ENCODE measurements at places on chromosomes 5 and 9. TPM values are rescaled to one million over a fixed set of nuclear protein-coding genes. Genes with fewer than 3 reads are reported as not detected.

ORM2 gene
- not detected for total RNA-seq

DNA sequence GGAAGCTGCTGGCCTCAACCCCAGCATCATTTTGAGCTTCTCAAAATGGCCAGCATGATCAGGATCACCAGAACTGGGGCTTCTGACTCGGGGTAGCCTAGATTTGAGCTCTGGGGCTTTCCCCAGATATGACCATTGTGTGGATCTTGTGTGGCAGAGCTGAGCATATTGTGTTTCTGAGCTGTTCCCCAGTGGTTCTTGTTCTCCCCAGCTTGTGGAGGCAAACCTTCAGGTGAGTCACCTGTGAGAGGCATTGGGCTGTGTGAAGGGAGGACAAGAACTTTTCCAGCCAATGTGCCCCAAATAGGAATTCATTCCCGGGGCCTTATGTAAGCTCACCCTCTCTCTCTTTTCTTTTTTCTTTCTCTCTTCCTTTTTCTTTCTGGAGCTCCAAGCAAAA, 80.7 kb upstream of the PITX1 start:
- no peak for DNase-seq
- H3K4me3 ChIP-seq: no peak overlapping the region
- no peaks in the 10 kb centered on the region for H3K36me3 ChIP-seq
- no peaks in the 10 kb centered on the region for H3K27me3 ChIP-seq
- H3K27ac ChIP-seq: no peak overlapping the region

HDAC3 gene
- 36.3 TPM for total RNA-seq

DNA sequence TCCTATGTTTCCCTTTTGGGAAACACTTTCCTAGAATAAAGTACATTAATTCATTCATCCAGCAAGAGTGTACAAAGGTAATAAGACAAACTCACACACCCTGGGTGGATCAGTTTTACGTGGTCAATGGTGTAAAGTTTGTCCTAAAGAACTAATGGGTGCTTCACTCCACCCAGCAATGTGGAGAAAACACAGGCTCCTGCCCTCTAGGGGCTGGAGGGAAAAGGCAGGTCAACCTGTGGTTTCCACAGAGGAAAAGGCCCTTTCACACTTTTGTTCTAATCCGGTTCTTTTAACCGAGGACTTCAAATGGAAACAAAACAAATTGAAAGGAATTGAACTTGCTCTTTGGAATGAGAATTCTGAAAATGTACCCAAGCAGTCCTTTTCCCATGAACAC, 80.9 kb upstream of the SPOCK1 start:
- H3K27ac ChIP-seq: no peak overlapping the region
- DNase-seq: no peak
- no peaks in the 10 kb centered on the region for H3K36me3 ChIP-seq
- no peaks in the 10 kb centered on the region for H3K4me1 ChIP-seq
- no peaks in the 10 kb centered on the region for H3K27me3 ChIP-seq

GRCh38 chr9:31542384-31543055, 841.9 kb upstream of the ACO1 start:
- H3K36me3 ChIP-seq: no peaks in the 10 kb centered on the region
- H3K4me1 ChIP-seq: no peaks in the 10 kb centered on the region
- no peaks in the 10 kb centered on the region for H3K27me3 ChIP-seq
- peak; percentile 13 for DNase-seq
